ENCODE measurements at places on chromosomes 7 and 10.

DNA sequence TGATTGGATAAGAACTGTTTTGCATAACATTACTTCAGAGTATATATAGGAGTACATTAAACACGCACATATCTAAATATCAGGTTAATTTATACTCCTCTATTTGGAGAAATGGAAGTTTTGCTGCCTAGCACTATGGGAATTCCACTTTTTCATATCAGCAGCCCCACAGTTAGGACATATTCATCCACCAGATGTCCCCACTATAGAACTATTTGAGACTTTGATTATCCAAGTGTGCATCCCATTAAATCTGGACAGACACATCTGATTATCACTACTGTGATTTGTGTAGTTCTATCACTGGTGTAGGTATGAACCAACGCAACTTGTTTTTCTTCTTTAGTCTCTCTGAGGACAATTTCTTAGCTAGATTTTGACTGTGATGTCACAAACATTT lies 345.7 kb downstream of the THSD7A start:
- H3K36me3 ChIP-seq, result no peaks in the 10 kb centered on the region
- no peak overlapping the region for H3K4me3 ChIP-seq
- no peak overlapping the region for H3K27ac ChIP-seq
- no peaks in the 10 kb centered on the region for H3K27me3 ChIP-seq

- DNase-seq, result no peak
- H3K4me1 ChIP-seq, result no peaks in the 10 kb centered on the region
- no peaks in the 10 kb centered on the region for H3K36me3 ChIP-seq
- no peak overlapping the region for H3K4me3 ChIP-seq
- peaks cover 38% of the 10 kb centered on the region for H3K27me3 ChIP-seq
Measured at GRCh38 chr7:88312061-88312663, 5.5 kb upstream of the STEAP4 start.

GRCh38 chr7:240887-241421 lies 48.6 kb downstream of the FAM20C start:
- no peaks in the 10 kb centered on the region for H3K4me1 ChIP-seq
- H3K27ac ChIP-seq, result no peak overlapping the region
- no peaks in the 10 kb centered on the region for H3K27me3 ChIP-seq
- no peaks in the 10 kb centered on the region for H3K36me3 ChIP-seq
- H3K4me3 ChIP-seq, result no peak overlapping the region

DNA sequence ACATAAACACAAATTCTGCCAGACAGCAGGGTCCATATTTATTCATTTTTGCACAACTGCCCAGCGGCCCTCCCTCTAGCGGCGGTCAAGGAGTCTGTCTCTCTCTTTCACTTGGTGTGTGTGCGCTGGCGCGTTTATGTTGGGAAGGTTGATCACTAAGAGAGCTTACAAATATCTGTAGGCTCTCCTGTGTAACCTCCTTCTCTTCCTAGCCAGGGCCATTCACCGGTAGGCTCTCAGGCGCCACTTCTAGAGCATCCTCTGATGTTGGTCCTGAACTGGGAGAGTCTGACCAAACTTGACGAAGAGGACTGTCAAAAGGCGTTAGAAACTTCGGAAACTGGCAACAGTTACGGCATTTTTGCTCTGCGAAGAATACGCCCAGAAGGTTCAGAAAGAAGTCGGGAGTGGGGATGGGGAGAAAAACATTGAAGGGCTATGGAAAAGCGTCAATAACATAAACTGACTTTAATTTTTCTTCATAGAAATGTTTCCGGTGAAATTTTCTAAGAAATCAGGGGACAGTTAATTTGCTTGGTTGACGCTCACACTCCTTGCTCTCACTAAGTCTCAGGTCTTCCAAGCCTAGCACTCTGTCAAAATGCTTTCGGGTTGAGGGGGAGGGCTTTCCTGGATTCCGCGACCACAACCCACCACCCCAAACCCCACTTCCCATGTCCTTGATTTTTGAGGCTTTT lies 731.1 kb downstream of the ZWINT start:
- H3K4me3 ChIP-seq, result no peak overlapping the region
- peaks cover 1% of the 10 kb centered on the region for H3K36me3 ChIP-seq
- no peaks in the 10 kb centered on the region for H3K4me1 ChIP-seq
- DNase-seq, result no peak
- H3K27me3 ChIP-seq, result no peaks in the 10 kb centered on the region

- no peaks in the 10 kb centered on the region for H3K27me3 ChIP-seq
- peaks cover 12% of the 10 kb centered on the region for H3K4me1 ChIP-seq
- peak overlapping the region; percentile 8 for H3K27ac ChIP-seq
- no peak overlapping the region for H3K4me3 ChIP-seq
Measured at GRCh38 chr10:63415640-63416244, 50.0 kb downstream of the JMJD1C start.

- no peaks in the 10 kb centered on the region for H3K36me3 ChIP-seq
- H3K4me1 ChIP-seq, result peaks cover 5% of the 10 kb centered on the region
- no peak for DNase-seq
Measured at GRCh38 chr7:22584179-22584578, 84.2 kb upstream of the STEAP1B start.

GRCh38 chr10:111297351-111297848 lies 220.6 kb downstream of the ADRA2A start:
- H3K27me3 ChIP-seq, result peaks cover 64% of the 10 kb centered on the region
- DNase-seq, result no peak
- H3K27ac ChIP-seq, result no peak overlapping the region
- no peaks in the 10 kb centered on the region for H3K36me3 ChIP-seq
- no peaks in the 10 kb centered on the region for H3K4me1 ChIP-seq

DNA sequence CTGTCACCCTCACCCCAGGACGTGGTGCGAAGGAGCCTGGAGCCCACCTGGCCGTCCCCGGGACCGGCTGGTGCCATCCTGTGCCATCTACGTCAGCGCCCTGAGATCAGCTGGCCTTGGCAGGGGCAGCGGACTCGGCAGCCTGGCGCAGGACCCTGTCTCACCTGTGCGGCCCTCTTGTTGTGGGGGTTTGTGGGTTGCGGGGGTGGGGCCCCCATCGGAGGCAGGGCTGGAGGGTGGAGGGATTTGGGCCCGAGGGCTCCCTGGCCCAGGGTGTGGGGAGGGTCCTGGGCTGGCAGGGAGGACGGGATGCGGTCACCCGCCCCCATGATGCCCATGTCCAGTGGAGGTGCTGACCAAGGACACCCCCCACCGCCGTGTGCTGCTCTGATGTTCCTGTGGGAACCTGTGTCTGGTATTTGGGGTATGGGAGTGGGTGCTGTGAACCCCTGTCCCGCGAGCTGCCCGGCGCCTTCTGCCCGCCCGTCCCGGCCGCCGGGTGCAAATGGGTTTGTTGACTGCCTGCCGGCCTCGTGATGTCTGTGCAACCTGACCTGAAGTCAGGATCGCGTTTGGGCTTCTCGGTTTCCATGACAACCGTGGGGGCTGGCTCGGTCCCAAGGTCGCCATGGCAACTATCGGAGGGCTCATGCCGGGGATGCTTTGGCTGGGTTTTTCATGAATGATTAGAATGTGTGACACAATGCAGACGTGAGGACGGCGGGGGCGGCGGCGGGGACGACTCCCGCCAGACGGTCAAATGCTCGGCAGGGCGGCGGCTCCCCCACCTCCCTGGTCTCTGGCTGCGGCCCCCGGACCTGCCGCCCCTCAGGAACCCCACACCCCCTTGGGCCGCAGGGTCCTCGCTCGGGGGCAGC lies 7.3 kb downstream of the MAFK start:
- no peak overlapping the region for H3K27ac ChIP-seq
- peaks cover 28% of the 10 kb centered on the region for H3K36me3 ChIP-seq
- H3K4me1 ChIP-seq, result peaks cover 9% of the 10 kb centered on the region
- H3K27me3 ChIP-seq, result no peaks in the 10 kb centered on the region
- H3K4me3 ChIP-seq, result no peak overlapping the region
- no peak for DNase-seq

DNA sequence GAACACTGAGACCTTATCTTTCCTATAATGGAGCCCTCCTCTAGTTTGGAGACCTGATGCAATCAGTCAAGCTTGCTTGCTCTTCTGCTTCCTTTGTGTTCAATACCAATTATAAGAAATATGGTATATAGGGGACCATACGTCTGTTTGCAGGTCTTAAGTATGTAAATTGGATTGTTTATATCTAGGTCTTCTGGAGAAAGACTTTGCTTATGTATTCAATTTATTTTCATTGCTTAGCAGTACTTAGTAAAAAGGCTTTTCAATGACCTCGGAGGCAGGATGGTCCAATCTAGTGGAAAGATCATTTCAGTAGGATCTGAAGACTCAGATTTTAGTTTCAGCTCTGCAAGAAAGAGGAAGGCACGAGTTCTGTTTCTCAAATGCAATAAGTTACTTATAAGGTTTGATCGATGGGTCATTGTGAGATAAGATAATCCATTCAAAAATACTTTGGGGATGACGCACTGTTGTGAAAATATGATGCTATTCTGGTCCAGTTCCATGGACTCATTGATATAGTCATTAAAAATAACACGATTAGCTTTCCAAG lies 571.6 kb downstream of the SH2D4B start:
- no peaks in the 10 kb centered on the region for H3K36me3 ChIP-seq
- H3K27ac ChIP-seq, result no peak overlapping the region
- no peak overlapping the region for H3K4me3 ChIP-seq
- no peaks in the 10 kb centered on the region for H3K4me1 ChIP-seq
